ENCODE measurements at places on chromosomes 7 and 10. TPM values are rescaled to one million over a fixed set of nuclear protein-coding genes. Genes with fewer than 3 reads are reported as not detected.

DNA sequence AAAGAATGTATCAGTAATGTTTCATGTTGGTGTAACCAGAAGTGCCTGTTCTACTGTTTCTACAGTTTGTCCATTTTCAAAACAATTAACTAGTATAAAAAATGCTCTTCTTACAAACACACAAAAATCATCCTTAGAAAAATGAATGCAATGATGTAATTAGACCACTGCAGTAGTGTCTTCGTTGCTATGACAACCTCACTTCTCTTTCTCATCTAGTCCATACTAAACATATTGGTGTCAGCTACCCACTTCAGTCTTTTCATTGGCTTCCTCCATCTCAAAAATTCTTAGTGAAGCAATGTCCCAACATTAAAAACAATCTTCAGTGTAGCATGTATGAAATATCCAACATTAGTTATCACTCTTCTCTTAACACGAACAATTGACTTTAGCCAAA is 1265.8 kb downstream of the REEP3 start:
- H3K36me3 ChIP-seq: no peaks in the 10 kb centered on the region
- H3K27ac ChIP-seq: no peak overlapping the region

The CCL24 gene
- not detected for total RNA-seq

- peak overlapping the region; percentile 66 for H3K27ac ChIP-seq
- no peak for DNase-seq
- H3K36me3 ChIP-seq: no peaks in the 10 kb centered on the region
- no peaks in the 10 kb centered on the region for H3K27me3 ChIP-seq
- peaks cover 53% of the 10 kb centered on the region for H3K4me1 ChIP-seq
- no peak overlapping the region for H3K4me3 ChIP-seq
Measured at GRCh38 chr7:12670743-12671520, 16.5 kb upstream of the ARL4A start.

The KCNH2 gene
- 80.8 TPM for total RNA-seq

DNA sequence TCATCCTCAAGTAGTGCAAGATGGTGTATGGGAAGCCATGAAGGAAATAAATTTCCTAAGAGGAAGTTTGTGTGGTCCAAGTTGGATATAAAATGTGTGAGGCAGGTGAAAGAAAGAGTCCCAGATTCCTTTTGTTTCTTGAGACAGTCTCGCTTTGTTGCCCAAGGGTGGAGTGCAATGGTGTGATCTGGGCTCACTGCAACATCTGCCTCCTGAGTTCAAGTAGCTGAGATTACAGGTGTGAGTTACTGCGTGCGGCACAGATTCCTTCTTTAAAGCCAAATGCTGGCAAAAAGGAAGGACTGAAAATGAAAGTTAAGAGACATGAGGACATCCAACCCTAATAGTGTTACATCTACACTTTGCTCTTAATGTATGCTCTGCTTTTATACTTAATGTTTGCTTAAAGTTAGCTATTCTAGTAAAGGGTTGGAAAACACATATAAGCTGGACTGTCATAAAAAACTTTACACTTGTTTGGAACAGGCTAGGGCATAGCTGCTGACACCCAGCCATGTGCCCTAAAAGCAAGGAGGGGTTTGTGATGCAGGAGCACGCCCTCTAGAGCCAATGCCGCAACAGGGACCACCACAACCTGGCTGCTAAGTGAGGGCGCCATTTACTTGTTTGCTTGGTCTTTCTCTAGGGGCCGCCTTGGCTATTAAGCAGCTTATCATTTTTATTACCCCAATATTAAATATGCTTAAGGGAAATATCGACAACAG is 34.5 kb downstream of the CLEC2L start:
- no peak overlapping the region for H3K27ac ChIP-seq
- no peaks in the 10 kb centered on the region for H3K4me1 ChIP-seq
- no peaks in the 10 kb centered on the region for H3K36me3 ChIP-seq
- H3K4me3 ChIP-seq: no peak overlapping the region
- no peaks in the 10 kb centered on the region for H3K27me3 ChIP-seq

All from sigmoid colon (tissue), 7 donors.